Pulmonary artery endothelial cell (primary cell): ENCODE measurements at places on chromosomes 12 and 14. TPM values are rescaled to one million over a fixed set of nuclear protein-coding genes. Genes with fewer than 3 reads are reported as not detected.

DNA sequence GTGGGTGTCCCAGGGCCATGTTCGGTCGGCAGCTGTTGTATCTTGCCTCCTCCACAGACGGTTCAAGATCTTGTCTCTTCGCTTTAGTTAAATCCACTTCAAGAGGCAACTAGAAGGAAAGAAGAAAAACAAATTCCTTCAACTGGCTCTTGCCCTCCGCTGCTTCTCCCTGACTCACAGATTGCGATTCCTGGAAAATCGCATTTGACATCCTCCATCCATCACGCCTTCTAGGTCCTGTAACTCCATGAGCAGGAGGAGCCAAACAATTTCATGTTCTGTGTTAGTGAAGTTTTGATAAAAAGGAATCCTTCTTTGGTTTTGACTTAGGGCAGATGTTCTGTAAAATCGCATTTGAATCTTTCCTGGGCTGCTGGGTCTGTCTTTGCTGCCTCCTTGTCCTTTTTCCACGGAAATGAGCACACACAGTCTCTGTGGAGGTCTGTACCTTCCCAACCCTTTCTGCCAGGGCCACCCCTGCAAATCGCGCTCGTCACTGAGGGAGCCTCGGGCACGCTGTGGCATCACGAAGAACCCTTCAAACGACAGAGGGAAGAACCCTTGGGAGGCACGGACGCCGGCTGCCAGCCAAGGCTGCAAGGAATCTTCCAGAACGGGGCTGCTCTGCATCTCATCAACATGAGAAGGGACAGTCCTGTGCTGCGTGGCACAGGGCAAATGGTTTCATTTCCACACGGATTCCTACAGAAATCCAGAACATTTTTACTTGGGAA is 32.6 kb downstream of the RAD52 start:
- DNase-seq: no peak

GRCh38 chr14:66140213-66140918 is 345.8 kb upstream of the CCDC196 start:
- DNase-seq: no peak

Gene PIWIL1
- not detected in 2 replicates for total RNA-seq

Gene LRFN5
- total RNA-seq: 0.14 TPM in 1 of 2 replicates, not detected in the other

Gene CCDC198
- not detected in 2 replicates for total RNA-seq
